ENCODE measurements at places on chromosomes 2 and 18.

DNA sequence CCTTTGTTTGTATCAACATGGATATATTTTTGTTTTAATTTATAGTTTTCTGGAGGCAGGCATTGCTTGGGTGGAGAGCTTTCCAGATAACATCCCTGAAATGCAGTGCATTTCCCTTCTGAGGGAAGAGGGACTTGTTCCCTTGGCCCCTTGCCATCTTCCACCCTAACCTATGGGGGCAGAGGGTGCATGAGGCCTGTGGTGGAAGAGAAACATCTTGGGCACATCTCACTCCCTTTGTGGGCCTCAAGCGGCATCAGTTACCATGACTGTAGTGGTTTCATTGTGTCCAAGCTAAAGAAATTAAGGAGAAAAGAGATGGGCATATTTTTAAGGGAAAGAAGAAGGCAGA, 5.3 kb upstream of the RPL37A start:
- DNase-seq: no peak

GRCh38 chr2:180368881-180369280, 361.8 kb upstream of the CWC22 start:
- no peak for DNase-seq

DNA sequence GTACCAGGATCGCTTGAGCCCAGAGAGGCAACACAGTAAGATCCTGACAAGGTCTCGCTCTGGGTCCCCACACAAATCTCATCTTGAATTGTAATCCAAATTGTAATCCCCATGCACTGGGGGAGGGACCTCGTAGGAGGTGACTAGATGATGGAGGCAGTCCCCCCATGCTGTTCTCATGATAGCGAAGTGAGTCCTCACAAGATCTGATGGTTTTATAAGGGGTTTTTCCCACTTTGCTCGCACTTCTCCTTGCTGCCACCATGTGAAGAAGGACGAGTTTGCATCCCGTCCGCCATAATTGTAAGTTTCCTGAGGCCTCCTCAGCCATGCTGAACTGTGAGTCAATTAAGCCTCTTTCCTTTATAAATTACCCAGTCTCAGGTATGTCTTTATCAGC, 46.0 kb upstream of the SERTAD2 start:
- peak; percentile 19 for DNase-seq

DNA sequence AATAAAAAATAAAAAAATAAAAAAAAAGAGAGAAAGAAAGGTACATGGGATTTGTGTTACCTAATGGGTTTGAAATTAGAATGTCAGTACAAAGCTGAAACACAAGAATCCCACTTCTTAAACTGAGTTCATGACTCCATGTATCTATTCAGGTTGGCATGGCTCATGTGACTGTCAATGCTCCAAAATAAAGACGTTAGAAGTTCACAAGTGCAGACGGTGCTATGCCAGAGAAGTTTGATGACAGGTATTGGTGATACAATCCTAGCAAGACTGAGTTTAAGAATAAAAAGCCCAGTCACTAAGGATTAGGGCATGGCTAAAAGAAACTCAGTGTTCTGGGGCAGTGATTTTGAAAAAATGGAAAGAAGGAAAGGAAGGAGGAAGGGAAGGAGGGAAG, 254.3 kb downstream of the XIRP2 start:
- DNase-seq: no peak

GRCh38 chr2:227661025-227661649, 5.5 kb upstream of the SCYGR5 start:
- DNase-seq: peak; percentile 38

GRCh38 chr2:98216616-98217015, 129.6 kb upstream of the CNGA3 start:
- no peak for DNase-seq

DNA sequence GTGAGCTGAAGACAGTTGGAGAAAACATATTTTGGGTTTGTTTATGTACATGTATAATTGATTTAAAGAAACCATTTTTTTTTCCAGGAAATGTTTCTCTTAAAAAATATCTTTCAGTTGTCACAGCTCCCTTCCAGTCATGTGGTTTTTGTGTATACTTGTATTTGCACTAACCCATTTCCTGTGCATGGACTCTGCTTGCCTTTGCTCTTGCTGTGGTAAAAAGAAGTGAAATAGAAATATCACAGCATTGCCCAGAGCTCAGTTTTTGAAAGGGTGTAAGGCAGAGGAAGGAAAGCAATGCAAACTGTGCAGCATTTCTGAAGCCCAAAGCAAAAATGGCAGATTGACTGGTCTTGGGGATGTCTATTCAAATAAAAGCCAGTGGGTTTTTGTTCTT, 10.4 kb upstream of the DOCK10 start:
- no peak for DNase-seq

DNA sequence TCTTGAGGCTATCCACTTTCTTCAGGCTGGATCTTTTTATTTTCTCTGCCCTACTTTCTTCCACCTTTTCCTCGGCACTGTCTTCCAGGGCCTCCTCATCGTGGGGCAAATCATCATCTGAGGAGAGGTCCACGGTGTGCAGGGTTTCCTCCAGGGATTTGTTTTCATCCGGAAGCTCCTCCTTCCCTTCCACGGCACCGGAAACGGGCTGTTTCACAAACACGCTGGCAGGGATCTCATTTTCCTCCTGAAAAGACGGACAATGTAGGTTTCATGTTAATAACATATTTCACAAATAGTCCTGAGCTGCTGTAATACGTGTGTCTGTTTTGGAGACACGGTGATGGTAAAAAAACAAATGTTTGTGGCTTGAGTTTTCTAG, 10.4 kb downstream of the CAVIN2 start:
- no peak for DNase-seq

DNA sequence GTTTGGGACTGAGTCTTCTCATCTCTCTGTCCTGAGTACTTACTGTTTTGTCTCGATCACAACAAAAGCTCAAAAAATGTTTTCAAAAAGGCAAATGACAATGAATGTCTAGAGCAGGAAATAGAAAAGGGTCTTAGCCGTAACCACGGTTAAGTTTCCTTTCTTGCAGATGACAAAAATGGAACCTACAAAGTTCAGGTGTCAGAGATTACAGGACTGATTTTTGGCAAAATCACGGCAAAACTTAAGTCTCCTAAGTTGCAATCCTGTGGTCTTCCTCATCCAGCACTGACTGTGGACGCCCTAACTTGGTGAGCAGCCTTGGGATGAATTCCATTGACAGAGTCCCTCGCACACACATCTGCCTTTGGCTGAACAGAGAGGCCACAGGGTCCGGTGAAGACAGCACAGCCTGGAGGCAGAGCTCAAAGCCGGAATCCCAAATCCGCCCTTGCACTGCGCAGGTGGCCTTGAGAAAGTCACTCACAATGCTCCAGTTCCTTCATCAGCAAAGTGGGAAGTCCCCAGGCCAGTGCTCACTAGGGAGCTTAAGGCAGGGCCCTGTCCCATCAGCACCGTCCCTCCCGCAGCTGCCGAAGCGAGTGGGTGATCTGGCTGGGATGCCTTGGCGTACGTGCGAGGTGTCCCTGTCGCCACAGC, 55.2 kb downstream of the EIPR1 start:
- no peak for DNase-seq

- DNase-seq: no peak
Measured at GRCh38 chr18:25314151-25314837, 37.7 kb downstream of the ZNF521 start.

- no peak for DNase-seq
Measured at GRCh38 chr18:63405986-63406385, 16.3 kb downstream of the VPS4B start.

GRCh38 chr2:7840651-7841380, 841.0 kb upstream of the ID2 start:
- DNase-seq: no peak

DNA sequence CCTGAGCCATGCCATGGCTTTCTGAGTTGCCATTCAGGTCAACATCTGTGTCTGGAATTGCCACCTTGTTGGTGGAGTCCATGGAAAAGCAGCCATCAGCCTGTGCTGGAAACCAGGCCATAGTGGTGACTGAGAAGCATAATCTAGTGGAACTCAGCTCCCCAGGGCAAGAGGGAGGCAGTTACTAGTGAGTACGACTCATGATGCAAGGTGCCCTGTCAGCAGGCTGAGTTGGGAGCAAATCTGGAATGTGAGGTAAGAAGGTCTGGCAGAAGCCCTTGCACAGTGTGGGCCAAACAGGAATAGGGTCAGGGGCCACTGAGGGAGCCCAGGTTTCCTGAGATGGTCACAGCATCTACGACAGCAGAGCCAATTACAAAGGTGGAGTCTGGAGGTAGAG, 37.1 kb downstream of the SULT1C2 start:
- DNase-seq: no peak

DNA sequence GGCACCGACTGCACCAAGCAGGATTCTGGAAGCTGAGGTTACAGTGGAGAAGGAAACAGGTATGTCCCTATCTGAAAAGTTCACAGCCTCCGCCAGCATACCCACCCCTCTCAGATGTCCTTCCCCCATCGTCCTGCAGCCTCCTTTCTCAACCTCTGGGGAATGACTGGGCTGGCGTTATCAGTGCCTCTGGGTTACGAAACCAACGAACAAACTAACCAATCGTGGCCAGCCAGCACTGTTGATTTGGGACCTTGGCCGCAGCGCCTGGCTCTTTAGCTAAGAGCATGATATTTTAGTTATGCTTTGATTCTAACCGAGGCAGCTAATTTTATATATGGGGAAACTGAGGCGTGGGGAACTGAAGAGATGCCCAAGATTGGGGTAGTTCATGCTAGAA, 233.0 kb downstream of the TFCP2L1 start:
- DNase-seq: no peak

GRCh38 chr18:56501896-56502295, 136.5 kb downstream of the TXNL1 start:
- DNase-seq: no peak

DNA sequence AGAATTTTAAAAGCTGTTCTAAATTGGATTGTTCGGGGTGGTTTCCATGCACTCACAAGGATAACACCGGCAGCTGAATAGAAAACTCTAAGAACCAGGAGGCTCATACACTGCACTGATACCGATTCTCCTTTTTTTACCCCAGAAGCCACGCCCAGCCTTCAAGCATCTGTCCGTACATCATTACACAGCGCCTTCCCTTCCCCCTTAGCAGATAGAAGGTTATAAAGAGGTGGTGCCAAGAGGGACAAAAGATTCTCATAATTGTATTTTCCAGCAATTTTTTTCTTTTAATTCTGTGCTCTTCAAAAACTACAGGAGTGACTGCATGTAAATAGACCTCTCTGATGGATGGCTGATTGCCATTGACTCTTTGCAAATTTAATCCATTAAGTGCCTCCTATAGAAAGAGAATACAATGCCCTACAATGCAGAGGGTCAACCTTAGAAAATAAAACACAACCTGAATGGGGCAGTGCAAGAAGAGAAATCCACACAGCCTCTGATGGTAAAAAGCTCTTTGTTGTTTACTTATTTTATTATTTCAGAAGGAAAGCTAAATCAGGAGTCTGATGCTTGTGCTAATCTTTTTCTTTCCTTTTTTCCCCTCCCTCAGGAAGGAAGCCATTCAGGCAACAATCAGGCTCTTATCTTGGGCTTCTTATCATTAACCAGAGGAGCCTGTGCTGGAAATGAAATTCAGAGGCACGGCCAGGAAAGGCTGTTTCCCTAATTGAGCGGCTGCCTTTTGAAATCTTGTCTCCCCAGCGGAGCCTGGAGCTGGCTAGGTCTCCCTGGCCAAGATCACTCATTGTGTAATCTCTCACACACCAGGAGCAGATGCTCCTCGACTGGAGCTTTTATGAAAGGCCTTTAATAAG, 198.9 kb upstream of the NABP1 start:
- DNase-seq: no peak

DNA sequence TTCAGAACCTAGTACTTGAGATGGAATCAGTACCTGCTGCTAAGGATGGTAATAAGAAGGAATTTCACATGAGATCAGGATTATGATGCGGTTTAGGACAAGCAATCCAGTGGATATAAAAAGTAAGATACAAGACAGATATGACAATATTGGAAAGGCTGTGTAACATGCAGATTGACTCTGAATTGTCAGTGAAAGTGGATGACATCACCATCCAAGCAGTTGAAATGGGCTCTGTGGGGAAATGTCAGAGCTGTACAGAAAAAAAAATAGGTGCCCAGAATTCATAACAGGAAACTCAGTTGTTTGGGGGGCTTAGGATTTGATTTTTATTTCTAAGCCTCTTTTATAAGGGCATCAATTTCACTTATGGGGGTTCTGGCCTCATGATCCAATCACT, 438.3 kb downstream of the SPAG16 start:
- DNase-seq: no peak
